ENCODE measurements at places on chromosomes 7 and 10.

- no peak for DNase-seq
Measured at GRCh38 chr10:50397312-50398140, 146.2 kb upstream of the ASAH2 start.

GRCh38 chr7:88452646-88453045 lies 146.0 kb upstream of the STEAP4 start:
- DNase-seq = no peak

- no peak for DNase-seq
Measured at GRCh38 chr7:50164559-50165170, 71.6 kb upstream of the ZPBP start.

- no peak for DNase-seq
Measured at GRCh38 chr10:98349508-98349922, 65.5 kb downstream of the PYROXD2 start.

DNA sequence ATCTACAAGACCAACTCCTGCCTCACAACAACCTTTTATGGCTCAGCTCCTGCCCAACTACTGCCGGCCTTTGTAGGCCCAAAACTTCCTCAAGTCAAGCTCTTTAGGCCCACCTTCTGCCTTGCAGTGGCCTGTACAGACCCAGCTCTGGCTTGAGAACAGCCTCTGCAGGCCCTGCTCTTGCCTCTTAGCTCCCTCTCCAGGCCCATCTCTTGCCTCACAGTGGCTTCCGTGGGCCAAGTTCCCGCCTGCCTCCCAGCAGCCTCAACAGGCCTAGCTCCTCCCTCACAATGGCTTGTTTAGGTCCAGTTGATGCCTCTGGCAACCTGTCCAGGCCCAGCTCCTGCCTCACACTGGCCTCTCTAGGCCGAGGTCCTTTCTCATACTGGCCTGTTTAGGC lies 32.4 kb upstream of the VKORC1L1 start:
- DNase-seq = no peak

GRCh38 chr7:55427800-55428199 lies 62.7 kb downstream of the LANCL2 start:
- no peak for DNase-seq

- DNase-seq = no peak
Measured at GRCh38 chr10:72802332-72802731, 91.2 kb upstream of the OIT3 start.

- DNase-seq = no peak
Measured at GRCh38 chr7:132760244-132760623, 184.0 kb upstream of the PLXNA4 start.

DNA sequence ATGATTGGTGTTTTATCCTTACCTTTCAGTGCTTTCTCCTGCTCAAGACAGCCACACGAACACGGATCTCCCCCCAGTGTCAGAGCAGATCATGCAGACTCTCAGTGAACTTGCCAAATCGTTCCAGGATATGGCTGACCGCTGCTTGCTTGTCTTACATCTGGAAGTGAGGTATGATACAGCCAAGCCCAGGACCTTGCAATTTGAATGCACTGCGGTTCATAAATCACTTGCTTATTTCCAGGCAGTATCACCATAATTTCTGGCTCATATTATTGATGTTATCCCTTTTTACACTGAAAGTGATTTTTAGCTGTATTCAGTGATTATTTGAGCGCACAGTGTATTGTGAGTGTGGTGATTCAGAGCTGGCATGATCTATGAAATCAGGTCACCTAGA lies 129.7 kb upstream of the LRGUK start:
- DNase-seq = no peak

GRCh38 chr7:43756368-43757072 lies 2.0 kb upstream of the BLVRA start:
- DNase-seq = no peak

GRCh38 chr10:92573091-92573797 lies 649 bp downstream of the IDE start:
- peak; percentile 13 for DNase-seq
